ENCODE measurements at places on chromosomes 5 and 9. TPM values are rescaled to one million over a fixed set of nuclear protein-coding genes. Genes with fewer than 3 reads are reported as not detected.

The SLC4A9 gene
- total RNA-seq: 0.22 TPM

The CDC25C gene
- not detected for total RNA-seq

GRCh38 chr9:134551176-134551575 lies 90.4 kb upstream of the COL5A1 start:
- DNase-seq: no peak

DNA sequence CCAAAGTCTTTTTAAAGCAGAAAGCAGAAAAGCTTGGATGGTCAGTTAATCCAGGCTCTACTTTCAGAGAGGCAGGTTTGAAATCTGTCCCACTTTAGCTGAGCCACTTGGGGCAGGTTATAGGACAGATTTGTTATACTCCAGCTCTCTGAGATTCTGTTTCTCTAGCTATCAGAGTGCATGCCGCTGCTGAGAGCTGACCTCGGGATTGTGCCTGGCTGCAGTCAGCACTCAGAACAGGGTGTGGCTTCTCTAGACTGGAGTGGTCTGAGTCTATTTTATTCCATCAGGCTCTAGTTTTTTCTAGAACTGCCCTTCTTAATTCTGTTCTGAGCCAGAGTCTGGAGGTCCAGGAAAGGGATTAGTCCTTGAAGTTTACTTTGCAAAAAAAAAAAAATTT lies 67.7 kb downstream of the NDFIP1 start:
- DNase-seq: peak; percentile 26

GRCh38 chr5:60330236-60330635 lies 369.7 kb downstream of the DEPDC1B start:
- no peak for DNase-seq
